Fibroblast of lung (primary cell): ENCODE measurements at places on chromosomes 1 and 21.

GRCh38 chr1:246591504-246591903 lies 25.2 kb downstream of the CNST start:
- no peak overlapping the region for H3K4me3 ChIP-seq
- peak overlapping the region; percentile 67 for H3K27ac ChIP-seq
- peaks cover 16% of the 10 kb centered on the region for H3K4me1 ChIP-seq

DNA sequence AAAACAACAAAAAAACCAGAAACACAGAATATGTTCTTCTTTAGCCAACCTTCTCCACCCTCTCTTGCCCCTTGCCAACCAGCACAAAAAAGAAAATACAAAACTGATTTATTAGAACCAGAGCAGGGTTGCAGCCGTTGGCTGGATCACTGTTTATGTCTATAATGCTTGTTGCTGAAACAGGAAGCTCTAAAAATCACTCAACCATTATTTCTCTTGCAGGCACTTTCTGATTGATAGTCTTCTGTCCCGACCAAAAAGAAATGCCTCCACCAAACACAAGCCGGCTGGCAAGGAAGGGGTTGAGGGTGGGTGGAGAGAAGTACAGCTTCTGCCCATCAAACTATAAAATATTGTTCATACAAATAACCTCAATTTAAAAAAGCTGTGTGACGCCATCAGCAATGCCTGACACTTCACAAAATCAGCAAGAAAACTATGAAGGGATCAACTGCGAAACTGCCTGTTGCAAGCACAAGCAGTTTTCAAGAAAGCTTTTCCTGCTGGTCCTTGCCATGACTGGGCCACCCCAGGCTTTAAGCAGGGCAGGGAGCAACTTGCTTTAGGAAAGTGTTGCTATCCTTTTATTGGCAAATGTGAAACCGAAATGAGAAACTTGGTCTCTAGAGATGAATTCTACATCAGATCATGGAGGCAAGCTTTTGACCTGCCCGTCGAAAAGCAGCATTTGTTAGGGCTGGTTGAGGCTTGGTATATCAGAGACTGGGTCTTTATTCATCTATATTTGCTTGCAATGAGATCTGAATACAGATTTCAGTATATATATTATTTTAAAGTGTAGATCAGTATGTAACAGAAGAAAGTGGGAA lies 174.2 kb downstream of the RUNX1 start:
- H3K36me3 ChIP-seq, result peaks cover 26% of the 10 kb centered on the region
- H3K4me3 ChIP-seq, result no peak overlapping the region
- peak; percentile 42 for DNase-seq
- peaks cover 14% of the 10 kb centered on the region for H3K4me1 ChIP-seq
- H3K27me3 ChIP-seq, result no peaks in the 10 kb centered on the region
- peak overlapping the region; percentile 31 for H3K27ac ChIP-seq

GRCh38 chr1:29033829-29034466 lies 89.8 kb downstream of the TMEM200B start:
- peak; percentile 30 for DNase-seq
- H3K36me3 ChIP-seq, result no peaks in the 10 kb centered on the region
- no peak overlapping the region for H3K27ac ChIP-seq
- H3K27me3 ChIP-seq, result no peaks in the 10 kb centered on the region
- no peaks in the 10 kb centered on the region for H3K4me1 ChIP-seq

GRCh38 chr1:108503062-108503733 lies 53.1 kb downstream of the NBPF6 start:
- no peak overlapping the region for H3K4me3 ChIP-seq
- H3K27me3 ChIP-seq, result no peaks in the 10 kb centered on the region

GRCh38 chr1:50521703-50522102 lies 98.5 kb upstream of the DMRTA2 start:
- no peaks in the 10 kb centered on the region for H3K27me3 ChIP-seq
- no peaks in the 10 kb centered on the region for H3K36me3 ChIP-seq
- DNase-seq, result no peak
- H3K27ac ChIP-seq, result no peak overlapping the region
- no peak overlapping the region for H3K4me3 ChIP-seq
- H3K4me1 ChIP-seq, result no peaks in the 10 kb centered on the region

DNA sequence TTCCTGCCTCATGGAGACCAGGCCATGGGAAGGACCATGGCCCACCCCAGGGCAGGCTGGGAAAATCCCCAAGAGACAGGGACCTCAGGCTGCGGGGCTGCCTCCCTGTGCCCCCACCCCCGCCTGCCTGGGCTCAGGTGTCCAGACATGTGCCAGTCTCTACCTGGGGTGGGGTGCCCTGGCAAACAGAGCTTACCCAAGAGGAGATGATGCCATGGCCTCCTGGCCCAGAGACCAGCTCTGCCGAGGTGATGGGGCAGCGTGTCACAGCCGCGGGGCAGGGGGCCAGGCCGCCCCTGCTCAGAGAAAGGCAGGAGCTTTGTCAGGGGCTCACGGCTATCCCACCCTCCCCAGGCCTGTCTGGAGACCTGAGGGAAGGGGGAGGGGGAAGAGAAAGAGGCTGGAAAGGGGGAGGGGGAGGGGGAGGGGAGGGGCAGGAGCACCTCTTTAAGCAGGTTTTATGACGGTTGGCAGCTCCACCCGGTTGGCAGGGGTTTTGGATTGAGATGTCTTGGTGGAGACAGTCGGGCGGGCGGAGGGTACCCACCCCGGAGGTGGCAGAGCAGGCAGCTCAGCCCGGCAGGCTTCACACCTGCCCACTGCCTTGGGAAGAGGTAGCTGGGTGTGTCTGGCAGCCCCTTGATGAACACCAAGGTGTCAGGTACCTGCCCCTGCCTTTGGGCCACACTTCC lies 101.5 kb upstream of the IFFO2 start:
- peaks cover 10% of the 10 kb centered on the region for H3K27me3 ChIP-seq
- no peaks in the 10 kb centered on the region for H3K4me1 ChIP-seq
- H3K27ac ChIP-seq, result no peak overlapping the region
- no peak overlapping the region for H3K4me3 ChIP-seq
- no peaks in the 10 kb centered on the region for H3K36me3 ChIP-seq

GRCh38 chr1:111878091-111878490 lies 111.4 kb downstream of the KCND3 start:
- no peaks in the 10 kb centered on the region for H3K27me3 ChIP-seq
- no peak overlapping the region for H3K4me3 ChIP-seq
- no peak overlapping the region for H3K27ac ChIP-seq
- no peak for DNase-seq

DNA sequence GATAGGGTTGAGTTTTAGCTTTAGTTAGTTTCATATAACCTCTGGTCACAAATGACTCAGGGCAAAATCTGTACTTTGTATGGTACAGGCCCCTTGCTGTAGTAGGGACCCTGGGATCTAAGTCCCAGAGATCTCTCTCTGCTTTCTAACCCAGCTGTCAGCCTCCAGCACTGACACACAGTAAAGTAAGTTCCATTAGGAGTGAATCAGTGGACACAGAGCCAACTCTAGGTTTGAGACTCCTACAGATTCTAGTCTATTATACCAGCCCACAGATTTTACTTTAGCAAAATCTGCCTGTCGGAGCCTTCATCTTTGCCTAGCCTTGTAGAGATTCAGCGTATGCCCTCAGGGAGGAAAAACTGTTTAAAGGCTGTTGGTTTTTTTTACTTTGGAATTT lies 52.5 kb downstream of the ANGPTL1 start:
- DNase-seq, result peak; percentile 75
- H3K4me3 ChIP-seq, result no peak overlapping the region
- no peaks in the 10 kb centered on the region for H3K27me3 ChIP-seq
- H3K36me3 ChIP-seq, result no peaks in the 10 kb centered on the region
- H3K4me1 ChIP-seq, result peaks cover 5% of the 10 kb centered on the region

- no peak overlapping the region for H3K27ac ChIP-seq
- no peak for DNase-seq
- no peak overlapping the region for H3K4me3 ChIP-seq
Measured at GRCh38 chr1:228361314-228362140, 45.1 kb downstream of the TRIM11 start.

- H3K4me1 ChIP-seq, result peaks cover 10% of the 10 kb centered on the region
- H3K36me3 ChIP-seq, result no peaks in the 10 kb centered on the region
- no peak for DNase-seq
- no peak overlapping the region for H3K27ac ChIP-seq
- H3K27me3 ChIP-seq, result no peaks in the 10 kb centered on the region
Measured at GRCh38 chr1:199399996-199400724, 627.4 kb upstream of the NR5A2 start.

DNA sequence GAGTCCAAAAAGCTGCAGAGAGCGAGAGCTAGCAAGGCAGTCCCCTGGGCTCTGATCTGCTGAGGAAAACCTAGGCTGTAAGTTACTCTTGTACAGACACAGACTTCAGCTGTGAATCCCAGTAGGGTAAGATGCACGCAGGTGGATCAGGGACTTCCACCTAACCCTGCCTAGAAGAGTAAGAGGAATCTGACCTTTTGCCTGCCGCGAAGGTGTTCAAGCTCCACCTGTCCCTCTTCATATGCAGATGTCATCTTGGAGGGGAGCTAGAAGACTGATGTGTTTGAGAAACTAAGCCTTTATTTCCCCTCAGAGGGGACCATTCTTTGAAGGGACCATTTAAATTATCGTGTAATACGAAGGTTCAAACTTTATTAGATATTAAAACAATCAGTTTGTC lies 108.6 kb upstream of the USP24 start:
- H3K4me3 ChIP-seq, result no peak overlapping the region
- no peaks in the 10 kb centered on the region for H3K36me3 ChIP-seq
- no peaks in the 10 kb centered on the region for H3K27me3 ChIP-seq
- no peak overlapping the region for H3K27ac ChIP-seq

GRCh38 chr21:31927689-31928353 lies 55.0 kb downstream of the HUNK start:
- no peaks in the 10 kb centered on the region for H3K27me3 ChIP-seq
- H3K27ac ChIP-seq, result no peak overlapping the region
- H3K36me3 ChIP-seq, result no peaks in the 10 kb centered on the region
- no peak overlapping the region for H3K4me3 ChIP-seq
- no peak for DNase-seq
- no peaks in the 10 kb centered on the region for H3K4me1 ChIP-seq

DNA sequence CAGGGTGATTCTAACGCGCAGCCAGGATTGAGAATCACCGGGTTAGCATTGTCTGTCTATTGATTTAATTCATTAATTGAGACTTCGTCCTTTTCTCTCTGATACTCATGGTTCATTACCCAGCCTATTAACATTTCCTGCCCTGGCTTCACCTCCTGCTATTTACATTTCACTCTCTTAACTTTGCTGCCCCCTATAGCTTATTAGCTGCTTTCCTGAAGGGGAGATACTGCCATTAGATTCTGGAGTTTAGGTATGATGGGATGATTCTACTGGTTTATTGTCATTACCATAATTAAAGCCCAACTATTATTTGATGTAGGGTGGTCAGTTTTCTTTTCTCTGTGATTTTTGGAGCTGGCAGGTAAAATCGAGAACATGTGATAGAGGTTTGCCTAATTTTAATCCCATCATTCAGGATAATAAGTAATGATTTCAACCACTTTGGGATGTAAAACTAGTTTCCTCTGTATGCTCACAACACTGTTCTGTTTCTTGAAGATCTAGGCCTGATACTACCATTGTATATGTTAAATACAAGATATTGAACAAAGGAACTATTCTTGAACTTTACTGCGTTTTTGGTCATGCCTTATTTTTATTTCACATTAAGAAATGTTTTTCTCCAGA lies 6.4 kb downstream of the PPP2R5A start:
- peaks cover 4% of the 10 kb centered on the region for H3K4me1 ChIP-seq
- no peaks in the 10 kb centered on the region for H3K36me3 ChIP-seq
- DNase-seq, result peak; percentile 45
- no peak overlapping the region for H3K4me3 ChIP-seq
- H3K27ac ChIP-seq, result no peak overlapping the region

- H3K27ac ChIP-seq, result peak overlapping the region; percentile 76
- H3K4me1 ChIP-seq, result no peaks in the 10 kb centered on the region
- no peaks in the 10 kb centered on the region for H3K27me3 ChIP-seq
- DNase-seq, result peak; percentile 76
- H3K36me3 ChIP-seq, result no peaks in the 10 kb centered on the region
- peak overlapping the region; percentile 47 for H3K4me3 ChIP-seq
Measured at GRCh38 chr1:181021811-181022434, 747 bp downstream of the STX6 start.

GRCh38 chr1:51565009-51565408 lies 45.9 kb upstream of the EPS15 start:
- no peaks in the 10 kb centered on the region for H3K36me3 ChIP-seq
- no peak for DNase-seq
- H3K27ac ChIP-seq, result no peak overlapping the region
- no peak overlapping the region for H3K4me3 ChIP-seq
- H3K4me1 ChIP-seq, result peaks cover 5% of the 10 kb centered on the region

DNA sequence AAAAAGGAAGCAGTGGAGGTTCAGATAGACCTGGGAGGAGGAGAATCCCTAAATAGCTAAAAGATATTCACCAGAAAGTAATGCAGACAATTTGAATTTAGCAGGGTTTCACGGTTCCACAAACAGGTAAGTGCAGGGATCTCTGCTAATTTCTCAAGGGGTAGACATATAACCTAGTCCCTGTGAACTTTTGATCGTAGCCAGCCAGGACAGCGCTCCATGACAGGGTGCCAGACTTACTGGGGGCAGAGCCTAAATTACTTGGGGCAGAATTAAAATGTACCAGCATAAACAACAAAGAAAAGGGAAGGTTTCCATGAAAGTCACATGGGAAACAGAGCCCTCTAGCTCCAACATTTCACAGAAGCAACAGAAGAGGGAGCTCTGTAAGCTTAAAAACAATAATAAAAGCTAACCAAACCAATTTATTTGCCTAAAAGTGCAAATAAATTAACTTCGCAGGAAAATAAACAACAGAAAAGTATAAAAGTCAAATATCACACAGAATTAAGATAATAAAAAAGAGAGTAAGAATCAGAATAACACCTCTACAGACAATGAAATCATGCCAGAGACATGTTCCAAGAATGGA lies 198.3 kb downstream of the DUSP10 start:
- no peaks in the 10 kb centered on the region for H3K27me3 ChIP-seq
- H3K27ac ChIP-seq, result no peak overlapping the region
- DNase-seq, result peak; percentile 27
- H3K4me1 ChIP-seq, result no peaks in the 10 kb centered on the region
- no peaks in the 10 kb centered on the region for H3K36me3 ChIP-seq
- no peak overlapping the region for H3K4me3 ChIP-seq

GRCh38 chr1:93593854-93594602 lies 87.6 kb downstream of the BCAR3 start:
- peak overlapping the region; percentile 40 for H3K27ac ChIP-seq
- H3K27me3 ChIP-seq, result no peaks in the 10 kb centered on the region
- no peak for DNase-seq
- no peak overlapping the region for H3K4me3 ChIP-seq
- H3K36me3 ChIP-seq, result peaks cover 7% of the 10 kb centered on the region

DNA sequence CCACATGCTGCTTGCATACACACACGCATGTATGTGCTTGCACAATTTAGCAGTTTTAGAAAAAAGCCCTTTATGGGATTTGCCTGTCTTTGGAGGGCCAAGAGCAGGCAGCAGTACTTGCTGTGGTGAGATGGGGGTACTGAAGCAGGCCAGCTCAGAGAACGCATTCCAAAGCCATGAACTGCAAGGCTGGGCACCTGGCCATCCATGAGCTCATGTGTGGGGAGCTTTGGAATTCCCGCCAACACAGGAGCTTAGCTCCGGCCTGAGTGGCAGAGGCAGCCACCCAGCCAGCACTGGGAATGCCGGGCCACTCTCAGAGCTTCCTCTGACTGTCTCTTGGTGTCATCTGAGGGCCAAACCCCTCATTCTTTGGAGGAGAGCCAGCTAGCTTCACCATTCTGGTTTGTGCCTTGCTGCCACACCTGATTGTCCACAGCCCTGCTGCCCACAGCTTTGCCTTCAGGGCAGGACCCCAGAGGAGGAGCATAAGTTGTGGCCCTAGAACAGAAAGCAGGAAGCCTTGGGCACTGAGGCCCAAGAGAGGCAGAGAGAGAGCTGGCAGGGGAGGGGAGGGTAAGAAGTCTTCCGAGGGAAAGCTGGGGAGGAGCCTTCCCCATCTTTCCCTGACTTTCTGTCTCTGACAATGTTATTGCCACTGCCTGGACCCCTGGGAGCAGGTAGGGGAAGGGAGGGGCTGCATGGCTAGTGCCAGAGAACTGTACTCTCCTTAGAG lies 92.1 kb upstream of the POU3F1 start:
- H3K4me1 ChIP-seq, result peaks cover 14% of the 10 kb centered on the region
- peak; percentile 98 for DNase-seq
- no peaks in the 10 kb centered on the region for H3K36me3 ChIP-seq
- no peak overlapping the region for H3K4me3 ChIP-seq
- no peak overlapping the region for H3K27ac ChIP-seq
